ENCODE measurements at places on chromosomes 7 and 10. TPM values are rescaled to one million over a fixed set of nuclear protein-coding genes. Genes with fewer than 3 reads are reported as not detected.

Gene ZNF736
- total RNA-seq = 9.3 TPM

Gene MET
- total RNA-seq = 4.9 TPM

GRCh38 chr10:11318826-11319598 is 292.4 kb downstream of the USP6NL start:
- no peak for DNase-seq

GRCh38 chr10:15202639-15203038 is 34.1 kb upstream of the NMT2 start:
- DNase-seq = no peak

DNA sequence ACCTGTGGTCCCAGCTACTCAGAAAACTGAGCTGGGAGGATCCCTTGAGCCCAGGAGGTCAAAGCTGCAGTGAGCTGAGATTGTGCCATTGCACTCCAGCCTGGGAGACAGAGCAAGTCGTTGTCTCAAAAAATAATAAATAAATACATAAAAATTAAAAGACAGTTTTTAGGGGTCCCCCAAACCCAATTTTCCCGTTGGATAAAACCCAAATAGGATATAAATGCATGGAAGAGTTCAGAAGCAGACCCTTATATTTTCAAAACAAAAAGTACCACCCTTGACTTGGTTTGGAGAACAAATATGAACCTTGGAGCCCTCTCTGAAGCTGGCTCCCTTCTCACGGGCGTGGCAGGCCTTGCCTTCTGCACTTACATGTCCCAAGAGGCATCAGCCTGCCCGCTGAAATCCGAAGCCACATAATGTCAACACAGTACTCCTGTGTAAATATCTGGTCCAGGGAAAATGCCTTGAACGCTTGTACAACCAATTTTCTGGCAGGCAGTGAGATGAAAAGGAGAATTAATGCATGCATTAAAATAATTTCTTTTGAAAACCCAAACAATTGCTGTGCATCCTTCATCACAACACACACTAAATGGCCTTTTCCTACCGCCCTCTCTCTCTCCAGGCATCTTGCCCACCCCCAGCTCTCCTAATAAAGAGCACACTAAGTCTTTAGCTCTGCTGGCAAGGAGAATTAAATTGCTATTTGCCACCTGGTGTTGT is 46.4 kb upstream of the PARD3 start:
- DNase-seq = peak; percentile 44

DNA sequence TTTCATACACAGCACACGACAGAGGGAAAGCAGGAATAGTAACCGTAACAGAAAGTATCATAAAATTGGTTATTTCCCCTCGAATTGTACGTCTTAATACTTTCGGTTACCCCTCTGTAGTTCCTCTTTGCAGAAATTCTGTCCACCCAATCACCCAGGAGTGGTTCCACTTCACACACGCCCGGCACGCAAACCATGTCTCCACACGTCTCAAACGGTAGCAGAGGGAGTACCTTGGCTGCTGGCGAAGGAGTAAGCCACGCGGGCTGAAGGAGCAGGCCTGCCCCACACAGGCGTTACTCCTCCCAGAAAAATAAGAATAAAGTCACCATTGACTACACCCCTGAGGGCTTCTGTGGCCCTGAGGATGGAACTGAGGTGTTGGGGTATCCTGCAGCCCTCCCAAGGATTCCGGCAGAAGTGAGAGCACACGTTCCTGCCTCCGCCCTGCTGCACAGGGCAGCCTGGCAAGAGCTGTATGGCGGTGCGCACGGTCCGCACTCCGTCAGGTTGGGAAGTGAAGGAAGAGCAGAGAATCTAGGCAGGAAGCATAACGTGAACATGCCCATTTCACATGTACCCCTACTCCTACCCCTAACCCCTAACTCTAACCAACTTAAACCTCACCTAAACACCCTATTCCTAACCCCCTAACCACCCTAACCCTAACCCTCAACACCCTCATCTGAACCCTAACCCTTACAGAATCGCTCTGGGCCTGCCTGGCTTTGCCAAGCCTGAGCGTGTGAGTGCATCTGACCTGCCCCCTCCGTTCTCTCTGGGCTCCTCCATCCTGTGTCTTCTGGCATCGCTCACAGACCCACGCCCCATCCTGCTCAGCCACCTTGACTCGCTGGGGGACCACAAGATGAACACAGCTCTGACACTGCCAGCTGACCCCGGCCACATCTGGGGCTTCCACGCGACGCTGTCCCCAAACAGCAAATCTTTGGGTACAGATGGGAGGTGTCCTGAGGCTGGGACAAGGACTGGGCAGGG is 18.2 kb downstream of the GPR146 start:
- no peak for DNase-seq

GRCh38 chr10:73584737-73585136 is 6.4 kb downstream of the USP54 start:
- no peak for DNase-seq

Gene MYL10
- not detected for total RNA-seq

Gene DGKI
- 5.1 TPM for total RNA-seq

DNA sequence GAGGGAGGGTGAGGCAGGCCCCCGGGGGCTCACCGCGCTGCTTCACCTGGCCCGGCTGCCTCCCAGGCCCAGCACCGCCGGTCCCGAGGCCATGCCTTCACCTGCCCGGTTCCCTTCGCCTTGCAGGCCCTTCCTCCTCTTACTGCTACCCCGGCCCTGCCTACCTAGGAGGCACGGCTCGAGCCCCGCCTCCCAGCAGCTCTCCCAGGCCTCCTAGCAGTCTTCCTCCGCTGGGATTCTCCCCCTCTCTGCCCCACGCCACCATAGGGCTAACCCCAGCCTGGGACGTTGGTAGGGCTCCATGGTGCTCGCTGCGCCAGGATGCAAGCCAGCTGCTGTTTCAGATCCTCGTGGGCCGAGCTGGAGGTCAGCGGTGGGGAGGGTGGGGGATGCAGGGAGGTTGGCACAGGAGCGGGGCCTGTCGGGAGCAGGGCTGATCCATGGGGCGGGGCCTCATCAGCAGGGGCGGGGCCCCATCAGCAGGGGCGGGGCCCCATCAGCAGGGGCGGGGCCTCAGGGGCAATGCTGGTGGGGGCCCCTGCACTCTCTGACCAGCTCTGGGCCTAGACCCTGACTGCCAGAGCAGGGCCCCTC is 63.3 kb downstream of the RASGEF1A start:
- peak; percentile 24 for DNase-seq

Gene IDI1
- 21.4 TPM for total RNA-seq

DNA sequence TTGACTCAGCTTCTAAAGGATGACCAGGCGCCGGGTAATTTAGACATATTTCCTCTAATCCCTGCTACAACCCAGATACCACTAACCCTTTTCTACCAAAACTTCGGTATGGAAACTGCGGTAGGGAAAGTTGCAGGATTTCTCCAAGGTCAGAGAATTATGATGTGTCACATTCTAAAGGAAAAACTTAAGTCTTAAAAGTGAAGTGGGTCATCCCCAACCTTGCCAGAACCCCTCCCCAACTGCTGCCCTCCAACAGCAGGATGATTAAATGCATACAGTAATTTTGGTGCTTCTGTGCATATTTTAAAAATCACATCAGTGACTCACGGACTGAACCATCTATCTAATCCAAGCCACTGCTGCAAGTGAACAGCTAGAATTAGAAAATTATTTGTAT is 52.7 kb downstream of the GRB10 start:
- DNase-seq = no peak

GRCh38 chr10:29725133-29725720 is 90.5 kb upstream of the SVIL start:
- DNase-seq = peak; percentile 23

Gene NRCAM
- 6.8 TPM for total RNA-seq

DNA sequence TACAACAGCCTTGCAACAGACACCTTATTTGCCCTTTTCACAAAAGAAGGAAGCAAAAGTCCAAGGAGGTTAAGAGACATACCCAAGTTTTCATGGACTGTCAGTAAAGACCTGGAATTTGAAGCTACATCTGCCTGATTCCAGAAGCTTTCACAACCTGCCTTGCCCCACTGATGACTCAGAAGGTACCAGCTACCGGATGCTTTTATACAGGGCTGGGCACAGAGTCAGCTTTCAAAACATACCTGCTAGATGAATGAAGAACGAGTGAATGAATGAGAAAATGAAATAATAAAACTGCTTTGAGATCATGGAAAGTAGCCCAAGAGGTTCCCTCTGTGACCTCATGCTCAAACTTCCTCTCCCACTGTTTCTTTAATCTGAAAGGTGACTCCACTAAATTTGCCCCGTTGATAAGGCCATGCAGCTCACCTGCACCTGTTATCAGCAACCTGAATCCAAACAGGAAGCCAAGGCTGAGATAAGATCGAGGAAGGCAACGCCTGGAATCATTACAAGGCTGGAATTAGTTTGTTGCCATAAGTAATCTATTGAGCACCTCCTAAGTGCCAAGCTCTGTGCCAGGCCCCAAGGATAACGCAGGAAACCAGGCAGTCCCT is 151.5 kb downstream of the WDR11 start:
- DNase-seq = peak; percentile 47

GRCh38 chr7:14196555-14196954 is 207.1 kb upstream of the ETV1 start:
- DNase-seq = no peak

DNA sequence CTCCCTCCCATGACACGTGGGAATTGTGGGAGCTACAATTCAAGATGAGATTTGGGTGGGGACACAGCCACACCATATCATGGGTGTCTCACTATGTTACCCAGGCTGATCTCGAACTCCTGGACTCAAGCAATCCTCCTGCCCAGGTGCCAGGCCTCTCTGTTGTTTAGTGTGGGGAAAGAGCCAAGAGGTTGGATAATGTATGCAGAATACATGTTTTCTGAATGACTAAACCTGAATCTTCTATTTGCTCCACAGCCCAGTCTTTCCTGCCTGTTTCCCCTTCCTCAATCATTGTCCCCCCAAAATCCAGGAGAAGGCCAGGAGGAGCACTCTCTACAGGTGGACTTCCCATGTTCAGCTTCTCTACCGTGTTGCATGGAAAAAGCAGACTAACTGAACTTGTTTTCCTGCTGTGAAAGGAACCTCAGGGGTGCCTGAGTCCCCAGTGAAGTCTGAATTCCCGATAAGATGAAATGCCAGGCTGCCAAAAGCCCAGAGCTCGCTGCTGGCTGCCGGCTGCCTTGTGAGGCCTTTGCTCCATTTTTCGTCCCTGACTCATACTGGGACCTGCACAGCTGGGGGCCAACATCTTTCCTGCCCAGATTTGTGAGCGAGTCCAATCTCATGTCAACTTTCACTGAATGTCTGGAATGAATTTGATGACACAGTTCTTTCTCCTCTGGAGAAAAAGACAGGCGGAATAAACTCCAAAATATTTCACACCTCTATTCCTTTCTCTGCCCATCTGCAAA is 588.0 kb downstream of the CALN1 start:
- DNase-seq = no peak

Gene PAX4
- not detected for total RNA-seq

GRCh38 chr7:52741670-52742290 is 293.7 kb upstream of the POM121L12 start:
- no peak for DNase-seq

- peak; percentile 37 for DNase-seq
Observed at GRCh38 chr10:11098666-11099065, 81.0 kb downstream of the CELF2 start.

Gene NEUROG3
- not detected for total RNA-seq

DNA sequence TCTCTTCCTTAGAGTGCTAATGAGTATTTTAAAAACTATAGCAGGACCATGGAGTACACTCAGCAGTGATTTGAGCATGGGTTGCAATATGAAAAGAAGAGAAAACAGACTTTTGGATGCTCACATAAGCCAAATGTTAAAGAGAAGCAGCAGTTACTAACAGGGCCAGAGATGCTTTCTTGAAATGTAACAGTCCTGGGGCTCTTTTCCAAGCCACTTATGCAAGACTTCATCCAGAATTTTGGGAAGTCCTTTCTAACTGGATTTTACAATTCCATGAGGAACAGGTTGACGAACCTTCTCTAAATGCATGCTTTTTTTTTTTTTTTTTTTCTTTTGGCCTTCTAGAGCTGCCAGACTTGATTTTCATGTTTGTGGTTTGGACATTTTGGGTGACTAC is 282.0 kb downstream of the SEC23IP start:
- DNase-seq = no peak

GRCh38 chr7:25481891-25482290 is 253.6 kb upstream of the NPVF start:
- no peak for DNase-seq

DNA sequence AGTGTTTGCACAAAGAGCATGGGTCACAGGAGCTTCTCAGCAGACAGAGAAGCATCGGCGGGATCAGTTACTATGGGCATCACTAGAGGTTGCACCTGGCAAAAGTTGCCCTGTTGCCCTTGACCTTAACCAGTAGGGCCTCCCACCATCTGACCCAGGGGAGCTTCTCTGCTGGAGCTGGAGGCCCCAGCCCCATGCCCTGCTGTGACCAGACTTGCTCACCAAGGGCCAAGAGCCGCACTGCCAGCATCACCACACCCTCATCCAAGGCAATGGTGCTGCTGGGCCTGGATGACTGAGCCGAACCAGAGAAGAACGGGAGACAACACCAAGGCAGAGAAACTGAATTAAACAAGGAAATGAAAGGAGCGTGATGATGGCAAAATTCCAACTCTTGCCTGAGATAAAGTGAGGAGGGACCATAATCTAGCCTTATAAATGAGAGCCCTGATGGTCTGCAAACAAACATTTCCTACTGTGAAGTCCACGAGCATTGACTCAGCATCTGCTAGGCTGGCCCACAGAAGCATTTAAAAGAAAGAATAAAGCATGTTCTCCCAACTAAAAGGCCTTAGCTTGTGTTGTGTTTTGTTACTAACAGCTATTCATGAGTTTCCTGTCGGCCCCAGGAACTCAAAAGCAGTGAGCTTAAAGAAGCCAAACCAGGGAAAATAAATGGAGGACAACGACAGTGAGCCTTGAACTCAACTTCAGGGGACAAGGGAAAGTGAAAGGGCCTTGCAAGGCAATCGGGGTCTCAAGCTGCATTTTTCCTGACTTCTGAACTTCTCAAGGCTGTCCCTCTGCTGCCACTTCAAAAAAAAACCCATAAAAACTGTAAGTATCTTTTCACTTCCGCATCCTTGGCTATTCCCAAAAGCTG is 60.4 kb downstream of the AFAP1L2 start:
- DNase-seq = peak; percentile 44

- DNase-seq = no peak
Observed at GRCh38 chr7:90173127-90173844, 19.0 kb downstream of the STEAP1 start.

DNA sequence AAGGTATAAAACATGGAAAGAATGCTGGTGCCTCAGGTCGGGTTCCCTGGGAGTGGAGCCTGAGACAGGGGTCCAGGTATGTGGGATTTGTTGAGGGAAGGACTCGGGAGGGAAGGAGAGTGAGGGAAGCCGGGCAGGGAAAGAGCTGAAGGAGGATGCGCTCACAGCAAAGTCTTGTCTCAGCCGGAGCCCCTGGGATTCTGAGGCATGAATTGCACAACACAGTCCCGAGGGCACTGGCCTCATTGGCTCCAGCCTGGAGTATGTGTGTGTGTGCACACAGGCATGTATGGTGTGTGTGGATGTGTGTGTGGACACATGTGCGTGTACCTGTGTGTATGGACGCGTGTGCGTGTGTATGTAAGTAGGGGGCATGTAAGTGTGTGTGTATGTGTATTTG is 87.4 kb downstream of the WDFY4 start:
- DNase-seq = no peak

- DNase-seq = no peak
Observed at GRCh38 chr10:71463111-71463510, 66.4 kb downstream of the CDH23 start.

Gene SFTPA1
- 1.2 TPM for total RNA-seq

- no peak for DNase-seq
Observed at GRCh38 chr7:144885478-144885877, 49.6 kb upstream of the TPK1 start.

- DNase-seq = peak; percentile 19
Observed at GRCh38 chr7:118003476-118003875, 130.2 kb upstream of the CTTNBP2 start.

Measured in stomach (tissue), 19 donors.